Suppressor macrophage treated with lipopolysaccharide for 1 hour (primary cell): ENCODE measurements at places on chromosomes 3 and 15.

DNA sequence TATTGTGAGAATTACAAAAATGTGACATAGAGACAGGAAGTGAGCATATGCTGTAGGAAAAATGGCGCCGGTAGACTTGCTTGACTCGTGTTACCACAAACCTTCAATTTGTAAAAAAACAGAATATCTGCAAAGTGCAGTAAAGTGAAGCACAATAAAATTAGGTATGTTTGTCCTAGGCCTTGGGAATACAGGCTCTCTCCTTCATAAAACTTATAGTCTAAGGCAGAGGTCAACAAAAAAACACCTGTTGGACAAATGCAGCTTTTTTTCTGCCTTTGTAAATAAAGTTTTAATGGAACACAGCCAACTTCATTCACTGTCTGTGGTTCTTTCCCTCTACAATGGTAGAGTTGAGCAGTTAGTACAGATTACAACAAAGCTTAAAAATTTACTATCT is 216.8 kb upstream of the SATB1 start:
- DNase-seq: no peak

DNA sequence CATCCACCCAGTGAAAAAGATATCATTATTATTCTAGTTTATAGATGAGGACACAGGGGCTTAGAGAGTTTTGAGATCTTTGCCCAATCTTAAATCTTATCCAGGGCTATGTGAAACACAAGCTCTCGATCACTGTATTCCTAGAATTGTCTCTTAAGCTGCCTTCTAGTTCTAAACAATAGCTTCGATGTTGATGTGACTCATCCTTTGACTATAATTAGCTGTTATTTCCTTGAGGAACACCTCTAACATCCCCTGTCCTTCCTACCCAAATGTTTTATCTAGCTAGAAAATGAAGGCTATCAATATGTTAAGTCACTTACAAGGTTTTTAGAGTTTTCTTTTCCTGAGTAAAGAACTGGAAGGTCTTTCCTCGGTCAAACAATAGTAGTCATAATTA is 83.1 kb upstream of the STAC start:
- DNase-seq: no peak

DNA sequence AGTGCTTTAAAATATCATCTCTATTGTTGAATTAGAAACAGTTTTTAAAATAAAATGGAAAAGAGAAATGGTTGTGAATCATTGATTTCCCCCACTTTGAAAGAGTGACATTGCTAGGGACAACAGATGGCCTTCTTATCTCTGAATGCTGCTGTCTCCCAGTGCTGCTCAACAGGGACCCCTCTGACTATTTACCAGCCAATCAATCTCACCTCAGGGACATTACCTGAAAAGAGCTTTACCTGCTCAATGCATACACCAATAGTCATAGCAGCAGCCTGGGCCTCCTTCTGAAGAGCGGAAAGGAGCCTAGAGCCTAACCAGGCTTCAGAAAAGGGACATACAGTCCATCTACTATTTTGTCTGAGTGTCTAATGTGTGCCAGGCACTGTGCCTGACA is 162.8 kb downstream of the CGGBP1 start:
- DNase-seq: no peak

DNA sequence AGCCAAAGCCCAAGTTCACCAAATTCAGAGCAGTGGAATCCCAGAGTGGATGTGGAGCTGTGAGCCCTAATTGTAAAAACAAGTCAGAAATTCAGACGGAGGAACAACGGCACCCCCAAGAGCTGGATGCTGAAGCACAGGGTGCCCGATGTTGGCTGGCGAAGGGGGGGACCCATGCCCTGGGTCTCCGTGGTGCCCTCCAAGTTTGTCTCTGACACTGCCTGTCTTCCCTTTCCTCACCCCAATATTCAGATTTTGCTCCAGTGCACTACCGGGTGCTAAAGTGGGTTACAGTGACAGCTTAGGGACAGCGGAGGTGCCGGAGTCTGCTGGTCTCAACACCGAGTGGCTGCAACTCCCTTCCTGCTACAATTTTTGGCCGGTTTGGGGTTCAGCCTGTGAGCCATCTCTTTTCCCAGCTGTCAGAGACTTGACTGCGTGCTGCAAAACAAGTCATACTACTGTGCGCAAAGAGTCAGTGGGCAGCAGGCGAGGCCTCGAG is 6.6 kb downstream of the GRIP2 start:
- DNase-seq: no peak

GRCh38 chr3:138097192-138098172 is 17.9 kb downstream of the DZIP1L start:
- peak; percentile 7 for DNase-seq

GRCh38 chr3:43406643-43407023 is 120.3 kb downstream of the SNRK start:
- no peak for DNase-seq

DNA sequence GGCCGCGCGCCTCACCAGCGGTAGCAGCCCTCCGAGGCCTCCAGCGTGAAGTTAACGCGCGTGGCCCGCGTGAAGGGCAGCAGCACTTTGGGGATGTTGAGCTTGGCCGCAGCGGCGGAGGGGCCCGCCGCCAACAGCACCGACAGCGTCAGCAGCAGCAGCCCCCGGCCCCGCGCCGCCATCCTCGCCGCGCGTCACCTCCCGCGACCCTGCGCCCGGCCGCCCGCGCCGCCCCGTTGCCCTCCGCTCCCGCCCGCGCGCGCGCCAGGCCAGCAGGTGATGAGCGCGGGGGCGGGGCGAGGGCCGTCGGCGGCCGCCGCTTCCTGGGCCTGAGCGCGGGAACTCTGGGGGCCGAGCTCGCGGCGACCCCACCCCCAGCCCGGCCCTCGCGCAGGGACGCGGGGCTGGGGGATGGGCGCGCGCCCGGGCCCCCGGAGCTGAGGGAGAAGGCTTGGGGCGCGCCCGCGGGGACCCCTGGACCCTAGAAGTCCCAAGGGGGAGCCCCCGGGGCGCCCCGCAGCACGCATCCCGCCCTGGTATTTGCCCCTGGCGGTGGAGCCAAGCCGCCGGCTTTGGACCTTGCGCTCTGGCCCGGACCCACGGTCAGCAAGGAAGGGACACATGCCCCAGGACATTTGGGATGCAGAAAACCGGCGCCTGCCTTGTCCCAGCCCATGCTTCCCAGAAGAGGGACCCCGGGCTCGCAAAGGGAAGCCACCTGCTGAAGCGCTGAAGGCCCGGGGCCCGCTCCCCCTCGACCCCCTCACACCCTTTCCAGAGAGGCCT is at the start of gene NUP210:
TSS of gene NUP210 (minus strand) at position 278 of the 786 bp plus-strand sequence. CDS start at position 182, 96 bp downstream.
- peak; percentile 44 for DNase-seq

- DNase-seq: no peak
Observed at GRCh38 chr15:66595931-66596545, 30.2 kb upstream of the LCTL start.

DNA sequence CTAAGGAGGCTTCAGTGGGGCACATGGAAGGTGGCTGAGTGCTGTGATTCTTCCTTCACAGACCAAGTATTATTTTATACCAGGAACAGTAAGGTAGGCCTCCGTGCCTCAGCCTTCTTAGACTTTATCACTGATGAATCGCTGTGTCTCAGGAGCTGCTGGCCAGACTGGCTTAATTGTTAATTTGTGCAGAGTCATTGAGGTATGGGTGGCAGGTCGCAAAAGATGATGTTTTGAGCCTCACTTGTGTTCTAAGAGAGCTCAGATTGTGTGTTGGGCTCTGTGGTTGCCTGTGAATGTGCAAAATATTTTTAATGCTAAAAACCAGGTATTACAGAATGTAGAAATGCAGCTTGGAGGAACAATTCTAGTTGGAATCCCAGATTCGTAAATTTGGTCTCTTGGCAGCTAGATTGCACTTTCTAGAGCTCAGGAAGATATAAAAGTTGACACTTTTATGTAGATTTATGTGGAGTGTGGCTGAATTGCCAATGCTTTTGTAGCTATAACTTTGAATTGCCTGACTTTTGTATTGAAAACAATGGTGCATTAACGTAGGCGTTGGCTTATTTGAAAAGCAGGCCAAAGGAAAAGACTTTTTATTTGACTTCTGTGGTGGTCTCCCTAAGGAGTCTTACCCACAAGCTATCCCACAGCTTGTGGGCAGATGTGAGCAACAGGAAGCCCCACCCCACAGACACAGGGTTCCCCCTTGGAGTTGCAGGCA is 53.4 kb downstream of the LARS2 start:
- no peak for DNase-seq

GRCh38 chr3:168801794-168802193 is 706.1 kb upstream of the GOLIM4 start:
- no peak for DNase-seq

GRCh38 chr3:156483426-156483825 is 71.5 kb downstream of the SSR3 start:
- DNase-seq: peak; percentile 66

- DNase-seq: no peak
Observed at GRCh38 chr3:161644891-161645635, 148.5 kb downstream of the OTOL1 start.

GRCh38 chr15:51223771-51224229 is 114.6 kb downstream of the CYP19A1 start:
- DNase-seq: peak; percentile 64

DNA sequence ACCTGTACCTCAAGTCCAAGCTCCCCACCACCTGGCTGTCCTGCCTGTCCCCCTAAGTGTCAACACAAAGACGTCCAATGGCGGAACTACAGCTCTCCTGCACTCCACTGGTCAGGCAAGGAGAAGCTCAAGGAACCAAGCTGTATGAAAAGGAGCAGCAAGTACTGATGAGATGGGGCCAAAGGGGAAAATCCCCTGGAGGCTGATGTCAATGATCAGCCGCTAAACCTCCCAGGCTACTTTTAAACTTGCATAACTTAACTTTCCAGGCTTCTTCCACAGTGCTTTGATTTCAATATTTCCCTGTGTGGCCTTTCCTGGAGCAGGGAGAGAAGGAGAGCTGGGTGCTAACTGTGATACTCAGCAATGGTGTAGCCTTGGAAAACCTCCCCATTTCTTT is 35.0 kb downstream of the TM4SF4 start:
- DNase-seq: peak; percentile 74

- DNase-seq: no peak
Observed at GRCh38 chr15:49174902-49175301, 4.9 kb downstream of the GALK2 start.

- DNase-seq: no peak
Observed at GRCh38 chr3:71554649-71555048, 28.9 kb downstream of the FOXP1 start.

DNA sequence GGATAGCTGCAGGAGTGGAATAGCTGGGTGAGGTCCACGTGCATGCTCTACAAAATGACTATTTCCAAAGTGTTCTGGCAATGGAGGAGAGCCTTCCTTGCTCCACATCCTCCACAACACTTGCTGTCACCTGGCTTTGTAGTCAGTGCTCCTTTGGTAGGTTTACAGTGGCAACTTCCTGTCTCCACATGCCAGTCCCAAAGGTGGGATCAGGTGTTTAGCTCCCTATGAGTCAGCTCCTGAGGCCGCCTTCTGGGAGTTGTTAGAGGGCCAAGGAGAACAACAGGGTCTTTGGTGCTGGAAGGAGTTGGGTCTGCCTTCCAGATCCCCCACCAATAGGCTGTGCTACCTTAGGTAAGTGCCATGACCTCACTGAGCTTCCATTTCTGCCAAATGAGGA is 15.3 kb upstream of the LIMD1 start:
- DNase-seq: no peak

GRCh38 chr15:68615301-68615700 is 36.5 kb downstream of the CORO2B start:
- DNase-seq: no peak

DNA sequence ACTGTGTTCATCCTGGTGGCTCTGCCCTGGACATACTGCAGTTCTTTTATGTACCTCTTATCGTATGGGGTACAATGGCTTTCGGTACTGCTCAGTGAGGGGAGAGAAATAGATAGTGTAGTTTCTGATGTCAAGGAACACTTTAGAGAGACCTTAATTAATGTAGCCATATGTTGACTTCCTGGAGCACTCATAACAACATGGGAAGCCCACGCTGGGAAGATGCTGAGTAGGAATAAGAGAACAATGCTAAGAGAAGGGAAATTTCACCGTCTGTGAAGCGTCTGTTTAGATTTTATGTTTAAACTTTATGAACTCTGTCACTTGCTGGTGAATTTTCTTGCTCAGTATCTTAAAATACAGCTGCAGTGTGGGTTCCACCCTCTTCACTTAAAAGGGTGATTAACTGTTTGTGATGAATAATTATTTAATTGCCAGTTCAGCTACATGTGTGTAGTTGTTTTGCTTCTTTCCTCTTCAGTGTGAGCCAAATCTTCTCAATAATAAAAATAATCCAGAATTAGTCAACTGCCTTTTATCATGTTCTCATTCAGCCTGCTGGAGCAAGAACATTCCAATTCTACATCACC is 373.1 kb upstream of the TPRG1 start:
- DNase-seq: no peak

DNA sequence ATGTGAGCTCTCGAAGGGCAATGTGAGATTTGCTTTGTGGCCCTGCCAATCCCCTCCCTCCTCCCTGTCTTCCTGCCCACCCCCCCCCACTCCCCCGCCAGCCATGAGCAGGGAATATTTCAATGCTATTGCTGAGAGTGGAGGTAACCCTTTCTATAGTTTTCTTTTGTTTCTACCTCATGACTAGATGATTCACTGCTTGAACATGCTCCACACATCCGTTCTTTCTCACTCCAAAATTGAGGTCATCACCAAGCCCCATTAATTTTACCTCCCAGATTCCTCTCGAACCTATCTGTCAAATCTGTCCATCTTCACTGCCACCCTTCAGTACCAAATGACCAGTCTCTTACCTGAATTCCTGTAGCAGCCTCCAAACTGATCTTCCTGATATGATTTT is 12.2 kb downstream of the ZNF774 start:
- no peak for DNase-seq

DNA sequence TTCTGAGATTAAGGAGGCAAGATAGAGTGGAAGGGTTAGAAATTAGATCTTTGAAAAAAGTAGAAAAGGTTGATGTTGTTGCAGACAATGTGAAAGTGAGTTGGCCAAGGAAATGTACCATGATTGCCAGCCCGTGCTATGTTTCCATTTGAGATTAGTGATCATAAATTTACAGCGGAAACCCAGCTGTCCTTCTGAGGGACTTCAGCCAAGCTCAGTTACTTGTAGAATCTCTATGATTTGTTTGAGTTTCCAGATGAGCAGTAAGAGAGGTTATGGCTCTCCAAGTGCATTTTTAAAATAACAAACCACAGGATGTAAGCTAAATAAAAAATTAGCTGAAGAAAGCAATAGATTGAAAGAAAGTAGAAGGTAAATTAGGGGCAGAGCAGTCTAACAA is 54.2 kb upstream of the RBMS3 start:
- DNase-seq: no peak

DNA sequence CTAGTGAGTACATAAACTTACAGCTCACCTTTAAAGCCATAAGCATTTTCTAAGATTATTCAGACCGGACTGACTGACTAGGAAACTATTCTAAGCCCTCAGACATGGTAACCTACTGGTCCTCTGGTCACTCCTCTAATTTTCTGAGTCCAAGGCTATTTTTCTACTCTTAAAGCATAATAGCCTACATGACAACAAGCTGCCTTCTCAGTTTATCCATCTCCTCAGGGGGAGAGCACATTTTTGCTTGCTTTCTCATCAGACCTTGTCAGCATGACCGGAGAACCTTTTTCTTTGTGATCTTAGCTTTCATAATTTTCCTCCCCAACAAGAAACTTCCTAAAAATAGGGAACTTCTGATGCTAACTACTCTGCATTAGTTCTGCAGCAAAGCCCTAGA is 38.4 kb downstream of the UBP1 start:
- no peak for DNase-seq
